Activated CD4-positive, CD25-positive, alpha-beta regulatory T cell treated with anti-CD3 and anti-CD28 coated beads, Interleukin-2, amount 50 U/mL, for 24 hours (primary cell): ENCODE measurements at places on chromosomes 13 and 19.

GRCh38 chr19:50793558-50794065 lies 3.4 kb downstream of the ACP4 start:
- ATAC-seq, result no peak

DNA sequence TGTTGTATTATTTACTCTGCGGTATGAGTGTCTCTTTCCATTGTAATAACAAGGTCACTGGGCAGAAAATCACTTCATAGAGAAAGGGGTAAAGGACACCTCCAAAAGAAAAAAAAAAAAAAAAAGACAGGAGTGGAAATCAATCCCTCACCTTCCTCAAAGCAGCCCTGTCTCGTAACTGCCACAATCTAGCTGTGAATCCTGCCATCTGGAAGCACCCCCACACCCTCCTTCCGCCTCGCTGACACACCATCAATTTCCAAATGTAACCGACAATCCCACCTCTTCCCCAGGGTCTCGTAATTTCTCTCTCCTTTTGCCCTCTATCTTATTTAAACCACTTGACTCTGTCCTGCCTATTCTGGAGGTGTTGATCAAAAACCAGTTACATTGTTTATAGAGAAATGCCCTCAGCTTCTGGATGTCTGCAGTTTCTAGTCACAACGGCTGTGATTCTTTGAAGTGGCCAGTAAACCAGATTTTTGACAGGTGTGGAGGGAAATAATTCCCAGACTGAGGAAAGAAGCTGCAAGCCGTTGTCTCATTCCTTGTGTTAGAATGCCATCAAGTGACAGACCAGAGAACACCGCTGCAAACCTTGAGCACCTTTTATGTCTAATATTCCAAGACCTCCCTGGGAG lies 9.1 kb upstream of the POP4 start:
- no peak for ATAC-seq

DNA sequence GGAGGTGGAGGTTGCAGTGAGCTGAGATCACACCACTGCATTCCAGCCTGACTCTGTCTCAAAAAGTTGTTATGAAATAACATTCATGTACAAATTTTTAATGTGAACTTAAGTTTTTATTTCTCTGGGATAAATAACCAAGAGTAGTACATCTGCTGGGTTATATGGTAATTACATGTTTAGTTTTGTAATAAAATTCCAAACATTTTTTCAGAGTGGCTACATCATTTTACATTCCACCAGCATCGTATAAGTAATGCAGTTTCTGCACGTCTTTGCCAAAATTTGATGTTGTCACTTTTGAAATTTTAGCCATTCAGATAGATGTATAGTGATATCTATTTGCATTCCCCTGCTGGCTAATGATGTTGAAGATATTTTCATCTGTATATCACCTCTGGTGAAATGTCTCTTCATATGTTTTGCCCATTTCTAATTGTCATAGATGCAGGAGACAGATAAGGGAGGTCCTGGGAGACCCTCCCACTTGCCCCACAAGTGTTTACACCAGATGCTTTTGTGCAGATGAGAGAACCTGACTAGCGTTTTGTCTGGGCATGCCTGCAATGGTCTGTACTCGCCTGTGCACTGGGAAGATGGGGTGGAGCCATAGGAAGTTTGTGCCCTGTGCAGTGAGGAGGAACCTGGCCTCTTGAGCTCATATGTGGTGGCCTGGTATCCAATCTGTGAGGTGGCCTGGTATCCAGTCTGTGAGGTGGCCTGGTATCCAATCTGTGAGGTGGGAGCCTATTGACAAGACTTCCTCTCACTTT lies 12.7 kb upstream of the KBTBD6 start:
- no peak for ATAC-seq

DNA sequence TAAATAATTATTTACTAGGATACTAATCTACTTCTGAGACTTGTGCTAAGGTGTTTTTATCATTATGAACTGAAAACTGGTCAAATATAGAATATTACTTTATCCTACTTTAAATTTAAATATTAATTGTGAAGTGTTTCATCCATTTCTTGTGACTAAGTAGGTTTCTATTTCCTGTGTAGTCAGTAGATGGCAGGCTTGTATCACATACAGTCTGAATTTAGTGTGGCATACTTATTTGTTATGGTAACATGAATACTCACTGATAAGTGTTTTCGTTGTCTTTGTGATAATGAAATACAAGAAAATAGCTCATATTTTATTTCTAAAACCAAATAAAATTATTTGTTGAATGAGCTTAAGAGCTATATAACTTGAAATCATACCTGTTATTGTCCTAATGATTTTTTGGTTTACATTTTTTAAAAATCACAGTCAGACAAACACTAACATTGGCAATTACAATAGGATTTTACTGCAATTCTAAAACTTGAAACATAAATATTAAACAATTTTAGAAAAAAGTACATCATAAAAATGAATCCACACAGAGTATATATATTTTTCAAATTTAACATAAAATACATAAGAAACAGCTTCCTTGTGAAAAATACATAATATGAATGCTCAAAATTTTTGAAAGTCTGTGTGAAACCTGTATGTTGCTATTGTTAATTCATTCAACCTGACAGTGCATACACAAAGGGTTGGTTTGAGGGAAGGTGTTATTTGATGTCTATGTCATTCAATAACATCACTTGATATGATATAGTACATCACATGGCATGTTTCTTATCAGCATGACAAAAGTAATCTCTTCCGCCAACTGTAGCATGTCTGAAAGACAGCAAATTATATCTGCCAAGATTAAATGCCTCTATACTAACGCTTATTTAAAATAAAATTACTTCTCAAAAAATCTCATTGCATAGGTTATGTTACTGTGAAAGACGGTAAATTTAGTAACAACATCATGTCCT lies 904.8 kb upstream of the PCDH20 start:
- ATAC-seq, result no peak

- ATAC-seq, result no peak
These were observed 191.8 kb upstream of the NBEA start for GRCh38 chr13:34750078-34750931.

DNA sequence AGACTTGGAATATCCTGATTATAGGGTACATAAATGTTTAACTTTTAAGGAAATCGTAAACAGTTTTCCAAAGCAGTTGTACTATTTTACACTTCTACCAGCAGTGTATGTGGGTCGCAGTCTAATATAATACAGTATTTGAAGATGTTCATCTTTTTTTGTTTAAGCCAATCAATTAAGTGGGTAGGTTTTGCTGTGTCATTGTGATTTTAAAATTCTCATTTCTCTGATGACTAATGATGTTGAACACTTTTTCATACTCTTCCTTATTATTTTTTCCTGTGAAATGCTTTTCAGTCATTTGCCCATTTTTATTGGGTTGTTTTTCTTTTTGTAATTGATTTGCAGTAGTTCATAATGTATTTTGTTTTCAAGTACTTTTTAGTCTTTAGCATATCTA lies 2689.7 kb downstream of the PCDH9 start:
- no peak for ATAC-seq

- ATAC-seq, result no peak
These were observed 14.3 kb upstream of the QTRT1 start for GRCh38 chr19:10686661-10687517.

DNA sequence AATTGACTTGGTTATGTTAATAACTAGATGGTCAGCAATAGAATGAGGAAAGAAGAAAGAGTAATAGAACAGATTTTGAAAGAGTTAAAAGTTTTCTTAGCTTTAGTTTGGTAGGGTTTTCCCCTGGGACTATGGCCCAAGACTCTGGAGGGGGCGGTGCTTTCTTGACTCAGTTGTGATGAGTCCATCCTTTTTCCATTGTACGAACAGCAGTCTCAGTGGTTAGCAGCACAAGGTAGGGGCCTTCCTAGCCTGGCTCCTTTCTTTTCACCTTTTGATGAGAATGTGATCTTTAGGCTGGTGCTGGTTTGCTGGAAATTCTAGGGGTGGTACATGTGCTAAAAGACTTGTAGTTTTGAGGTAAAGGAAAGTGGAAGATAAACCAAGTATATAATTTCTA lies 38.8 kb downstream of the ZNF506 start:
- peak; percentile 51 for ATAC-seq

GRCh38 chr19:27793128-27793643 lies 1419.8 kb downstream of the UQCRFS1 start:
- ATAC-seq, result peak; percentile 80
